ENCODE measurements at places on chromosomes 5 and 9.

DNA sequence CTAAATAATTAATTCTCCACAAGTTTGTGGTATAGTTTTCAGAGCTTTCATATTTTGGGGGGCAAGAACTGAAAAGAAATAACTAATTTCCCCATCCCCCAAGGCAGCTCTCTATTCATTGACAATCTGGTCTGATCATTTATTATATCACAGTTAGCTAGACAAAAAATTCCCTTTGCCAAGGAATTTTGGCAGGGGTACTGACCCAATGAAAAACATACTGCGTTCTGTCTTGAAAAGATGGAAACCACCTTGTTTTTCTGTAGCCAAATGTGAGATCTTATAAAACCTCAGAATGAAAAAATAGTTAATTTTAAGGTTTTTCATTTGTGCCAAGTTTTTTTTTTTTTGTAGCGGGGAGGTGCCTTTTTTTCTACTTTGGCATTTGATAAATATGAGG lies 1008.9 kb downstream of the EFNA5 start:
- no peak for DNase-seq

- DNase-seq: no peak
These were observed 14.9 kb downstream of the TRIM7 start for GRCh38 chr5:181189962-181190710.

DNA sequence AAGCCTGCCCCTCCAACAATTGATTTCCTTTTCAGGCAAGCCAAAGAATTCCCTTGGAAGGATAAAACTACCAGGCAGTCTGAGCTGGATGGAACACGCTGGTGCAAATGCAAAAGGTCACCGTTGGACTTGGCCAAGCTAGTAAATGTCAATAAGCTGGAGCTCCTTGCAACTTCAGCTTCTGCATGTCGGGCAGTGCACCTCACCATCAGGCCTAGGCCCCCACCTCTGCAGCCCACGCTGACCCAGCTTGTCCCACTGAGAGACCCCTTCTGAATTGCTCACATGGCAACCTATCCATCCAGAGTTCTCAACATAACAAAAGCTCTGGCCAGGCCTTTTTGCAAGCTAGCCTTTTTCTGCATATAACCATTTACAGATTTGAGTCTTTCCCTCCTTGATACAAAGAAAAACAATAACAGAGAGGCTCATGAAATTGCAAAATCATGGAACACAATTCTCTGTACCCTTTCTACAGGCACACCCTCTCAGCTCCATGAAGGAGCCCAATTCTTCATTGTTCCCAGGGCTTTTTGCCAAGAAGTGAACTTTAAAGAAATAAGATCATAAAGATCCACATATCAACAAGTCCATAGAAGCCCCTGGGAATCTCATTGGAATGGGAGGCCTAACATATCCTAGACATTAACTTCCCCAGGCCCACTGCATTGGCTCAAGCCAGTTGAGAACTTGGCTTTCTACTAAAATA lies 123.9 kb upstream of the SLIT3 start:
- DNase-seq: no peak

- DNase-seq: peak; percentile 98
These were observed 145.4 kb downstream of the DENND1A start for GRCh38 chr9:123784518-123784917.
